Pancreas (tissue), 10 donors: ENCODE measurements at places on chromosomes 1 and 21.

- no peak overlapping the region for H3K4me3 ChIP-seq
- H3K27me3 ChIP-seq = no peaks in the 10 kb centered on the region
- no peak overlapping the region for H3K27ac ChIP-seq
- DNase-seq = no peak
- no peaks in the 10 kb centered on the region for H3K36me3 ChIP-seq
Observed at GRCh38 chr1:91895832-91896556, 10.0 kb upstream of the TGFBR3 start.

DNA sequence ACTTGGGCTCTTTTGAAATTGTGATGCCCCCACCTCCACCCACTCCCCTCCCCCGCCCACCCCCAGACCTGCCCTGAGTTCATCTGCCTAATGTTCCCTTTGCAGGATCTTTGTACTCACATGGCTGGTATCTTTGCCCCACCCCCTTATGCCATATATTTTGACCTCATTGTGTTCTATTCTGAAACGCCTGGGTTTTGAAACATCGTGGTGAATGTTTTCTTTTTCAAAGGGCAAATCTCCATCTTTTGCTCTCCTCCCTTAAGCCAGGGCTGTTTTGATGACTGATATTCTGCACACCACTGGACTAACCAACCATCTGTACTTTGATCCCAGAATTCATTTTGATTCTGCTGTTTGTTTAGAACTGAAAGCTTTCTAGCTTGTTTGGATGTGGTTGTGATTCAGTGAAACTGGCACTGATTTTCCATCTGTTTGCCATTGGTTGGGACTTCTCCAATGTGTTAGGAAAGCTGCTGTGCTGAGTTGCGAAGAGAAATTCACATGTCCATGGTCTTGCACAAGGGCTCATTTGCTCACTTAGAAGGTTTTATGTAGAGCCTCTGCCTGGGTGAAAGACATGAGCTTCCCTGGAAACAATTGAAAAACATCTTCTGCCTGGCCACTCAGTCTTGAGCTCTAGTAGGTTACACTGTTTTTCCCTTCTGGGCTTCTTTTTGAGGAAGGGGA lies 16.5 kb downstream of the SMAP2 start:
- H3K4me1 ChIP-seq = peaks cover 65% of the 10 kb centered on the region
- no peak overlapping the region for H3K4me3 ChIP-seq
- peak overlapping the region; percentile 58 for H3K27ac ChIP-seq

GRCh38 chr1:53592521-53592982 lies 133.4 kb downstream of the DMRTB1 start:
- H3K4me3 ChIP-seq = no peak overlapping the region
- no peaks in the 10 kb centered on the region for H3K27me3 ChIP-seq
- H3K27ac ChIP-seq = no peak overlapping the region

- H3K4me1 ChIP-seq = no peaks in the 10 kb centered on the region
- no peak overlapping the region for H3K27ac ChIP-seq
- DNase-seq = no peak
Observed at GRCh38 chr1:86515597-86515996, 31.3 kb upstream of the CLCA4 start.

GRCh38 chr21:38780879-38781278 lies 24.9 kb upstream of the ETS2 start:
- peaks cover 11% of the 10 kb centered on the region for H3K4me1 ChIP-seq
- no peaks in the 10 kb centered on the region for H3K36me3 ChIP-seq
- no peak overlapping the region for H3K27ac ChIP-seq
- H3K4me3 ChIP-seq = no peak overlapping the region
- DNase-seq = no peak
- H3K27me3 ChIP-seq = no peaks in the 10 kb centered on the region

GRCh38 chr1:222788402-222789156 lies 26.3 kb upstream of the DISP1 start:
- H3K4me1 ChIP-seq = no peaks in the 10 kb centered on the region
- no peak overlapping the region for H3K27ac ChIP-seq
- DNase-seq = no peak
- H3K36me3 ChIP-seq = no peaks in the 10 kb centered on the region

DNA sequence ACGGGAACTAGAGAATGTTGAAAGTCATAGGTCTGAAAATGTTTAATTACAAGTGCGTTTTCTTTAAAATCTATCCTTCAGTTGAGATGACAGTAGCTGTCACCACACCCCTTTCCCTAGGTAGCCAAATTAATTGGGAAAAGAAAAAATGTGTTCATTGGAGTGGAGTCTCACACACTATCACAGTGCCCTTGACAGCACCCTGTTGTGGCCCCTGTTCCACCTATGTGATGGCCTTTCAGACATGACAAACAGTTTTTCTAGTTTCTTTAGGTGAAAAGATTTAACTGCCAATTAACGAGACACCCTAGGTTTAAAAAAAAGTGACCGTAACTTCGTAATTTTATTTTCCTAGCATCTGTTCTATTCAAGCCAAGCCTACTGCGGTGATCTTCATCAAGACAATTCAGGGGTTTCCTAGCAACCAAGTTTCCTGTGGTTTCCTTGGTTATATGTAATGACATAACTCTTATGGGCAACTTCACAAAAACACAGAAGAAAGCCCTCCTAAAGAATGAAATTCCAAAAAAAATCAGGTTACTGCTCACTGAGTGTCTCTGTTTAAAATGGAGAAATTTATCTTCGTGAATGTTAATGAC lies 298.3 kb downstream of the PDE4B start:
- H3K27me3 ChIP-seq = no peaks in the 10 kb centered on the region
- no peak for DNase-seq
- H3K4me1 ChIP-seq = no peaks in the 10 kb centered on the region
- H3K27ac ChIP-seq = no peak overlapping the region
- H3K36me3 ChIP-seq = no peaks in the 10 kb centered on the region

DNA sequence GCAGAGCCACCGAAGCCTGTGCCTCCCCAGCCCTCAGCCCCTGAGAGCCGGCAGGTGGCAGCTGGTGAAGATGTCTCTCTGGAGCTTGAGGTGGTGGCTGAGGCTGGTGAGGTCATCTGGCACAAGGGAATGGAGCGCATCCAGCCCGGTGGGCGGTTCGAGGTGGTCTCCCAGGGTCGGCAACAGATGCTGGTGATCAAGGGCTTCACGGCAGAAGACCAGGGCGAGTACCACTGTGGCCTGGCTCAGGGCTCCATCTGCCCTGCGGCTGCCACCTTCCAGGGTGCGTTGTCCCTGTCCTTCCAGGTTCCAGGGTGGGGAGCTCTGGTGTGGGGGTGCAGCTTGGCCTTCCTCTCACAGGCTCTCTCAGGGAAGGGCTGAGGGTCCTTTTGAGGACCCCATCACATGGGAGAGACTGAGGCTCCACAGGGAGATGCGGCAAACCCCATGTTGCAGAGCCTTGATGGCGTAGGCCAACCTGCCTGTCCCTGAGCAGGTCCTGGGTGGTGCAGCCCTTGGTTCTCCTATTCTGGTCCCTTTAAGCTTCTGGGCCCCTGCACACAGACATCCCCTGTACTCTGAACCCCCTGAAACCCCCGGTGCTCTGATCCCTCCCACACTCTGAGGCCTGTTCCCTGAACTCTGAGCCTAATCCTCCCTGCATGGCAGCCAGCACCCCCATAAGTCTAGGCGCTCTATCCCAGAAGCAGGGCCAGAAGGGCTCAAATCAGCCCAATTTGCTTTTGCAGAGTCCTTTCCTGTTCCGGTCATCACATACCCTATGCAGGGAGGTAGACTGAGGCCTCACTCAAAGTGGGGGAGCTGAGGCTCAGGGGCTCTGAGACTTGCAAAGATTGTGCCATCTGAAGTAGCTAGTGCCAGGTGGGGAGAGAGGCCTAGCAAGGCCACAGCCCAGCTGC lies 88.5 kb downstream of the TRIM11 start:
- DNase-seq = peak; percentile 3
- no peak overlapping the region for H3K27ac ChIP-seq
- no peaks in the 10 kb centered on the region for H3K27me3 ChIP-seq
- H3K4me3 ChIP-seq = no peak overlapping the region

- no peak overlapping the region for H3K4me3 ChIP-seq
- H3K27ac ChIP-seq = no peak overlapping the region
- no peaks in the 10 kb centered on the region for H3K27me3 ChIP-seq
- DNase-seq = no peak
Observed at GRCh38 chr1:200654660-200655059, 15.0 kb downstream of the DDX59 start.
